ENCODE measurements at places on chromosomes 11 and 22.

- DNase-seq: no peak
Observed at GRCh38 chr11:24697522-24698111, 200.8 kb downstream of the LUZP2 start.

DNA sequence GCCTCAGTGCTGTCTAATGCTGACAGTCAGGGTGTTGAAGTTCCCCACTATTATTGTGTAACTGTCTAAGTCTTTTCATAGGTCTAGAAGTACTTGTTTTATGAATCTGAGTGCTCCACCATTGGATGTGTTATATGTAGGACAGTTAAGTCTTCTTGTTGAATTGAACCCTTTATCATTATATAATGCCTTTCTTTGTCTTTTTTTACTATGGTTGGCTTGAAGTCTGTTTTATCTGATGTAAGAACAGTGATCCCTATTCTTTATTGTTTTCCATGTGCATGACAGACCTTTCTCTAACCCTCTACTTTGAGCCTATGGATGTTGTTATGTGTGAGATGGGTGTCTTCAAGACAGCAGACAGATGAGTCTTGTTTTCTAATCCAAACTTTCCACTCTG, 107.8 kb upstream of the C11orf58 start:
- no peak for DNase-seq

DNA sequence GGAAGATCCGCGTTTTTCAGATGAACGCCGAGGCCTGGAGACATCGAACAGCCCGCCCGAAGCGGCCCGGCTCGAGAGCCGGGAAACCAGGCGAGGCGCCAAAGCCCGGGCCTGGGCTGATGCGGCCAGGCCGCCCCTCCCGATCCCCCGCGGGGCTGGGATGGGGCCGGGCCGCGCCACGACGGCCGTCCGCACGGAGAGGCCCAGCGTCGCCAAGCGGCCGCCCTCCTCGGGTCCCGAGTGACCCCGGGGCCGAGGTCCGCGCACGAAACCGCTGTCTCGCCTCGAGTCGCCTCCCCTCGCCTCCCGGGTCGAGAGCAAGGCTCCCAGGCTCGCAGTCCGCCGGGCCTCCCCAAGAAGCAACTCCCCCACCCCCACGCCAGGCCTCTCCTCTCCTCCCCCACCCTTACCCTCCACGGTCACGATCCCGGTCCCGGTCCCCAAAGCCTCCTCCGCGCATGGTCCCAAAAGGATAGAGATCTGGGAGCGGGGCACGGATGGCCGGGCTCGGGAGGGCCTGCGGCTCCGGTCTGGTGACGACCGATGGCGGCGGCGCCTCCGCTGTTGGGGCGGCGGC, 482 bp downstream of the DDX17 start:
- DNase-seq: peak; percentile 91

DNA sequence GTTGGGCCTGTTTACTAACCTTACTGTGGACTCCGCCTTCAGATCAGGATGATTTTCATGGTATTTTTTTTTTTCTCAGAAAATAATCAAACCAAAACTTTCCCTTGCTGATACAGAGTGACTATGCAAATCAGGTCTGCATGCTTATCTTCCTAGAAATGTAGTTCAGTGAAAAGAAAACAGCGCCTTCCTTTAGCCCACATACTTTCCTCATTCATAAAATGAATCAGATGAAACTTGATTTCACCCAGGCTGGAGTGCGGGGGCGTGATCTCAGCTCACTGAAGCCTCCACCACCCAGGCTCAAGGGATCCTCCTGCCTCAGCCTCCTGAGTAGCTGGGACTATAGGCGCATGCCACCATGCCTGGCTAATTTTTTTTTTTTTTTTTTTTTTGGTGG, 26.0 kb downstream of the ZNRF3 start:
- no peak for DNase-seq

DNA sequence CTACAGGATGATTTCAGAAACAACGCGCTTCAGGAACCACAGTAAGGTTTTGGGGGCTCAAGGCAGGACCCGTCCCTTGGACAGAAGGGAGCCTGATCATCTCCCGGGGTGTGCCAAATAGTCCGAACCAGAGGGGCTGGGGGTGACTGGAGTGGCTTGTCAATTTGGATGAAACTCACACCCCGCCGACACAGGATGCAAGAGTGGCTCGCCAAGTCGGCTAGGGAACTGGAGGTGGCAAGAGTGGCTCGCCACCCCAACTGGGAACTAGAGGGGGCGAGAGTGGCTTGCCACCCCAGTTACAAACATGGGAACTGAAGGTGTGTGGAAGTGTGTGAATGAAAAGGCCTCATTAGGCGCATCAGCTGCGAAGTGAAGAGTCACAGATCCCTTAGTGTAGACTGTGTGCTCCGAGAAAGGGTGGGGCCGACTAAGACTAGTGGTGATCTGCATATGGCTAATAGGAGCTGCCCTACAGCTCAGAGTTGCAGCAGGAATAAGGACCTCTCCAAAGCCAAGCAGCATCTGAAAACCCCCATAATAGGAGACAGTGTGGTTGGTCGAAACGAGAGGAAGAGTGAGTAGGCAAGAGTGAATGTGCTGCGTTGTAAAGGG, 26.6 kb upstream of the CPT1A start:
- peak; percentile 40 for DNase-seq
